ENCODE measurements at places on chromosomes 11 and 22. TPM values are rescaled to one million over a fixed set of nuclear protein-coding genes. Genes with fewer than 3 reads are reported as not detected.

OR52A1 gene
- not detected for total RNA-seq

POLR2L gene
- 99.7 TPM for total RNA-seq

AQP11 gene
- 1.4 TPM for total RNA-seq

TMA7B gene
- not detected for total RNA-seq

GRCh38 chr11:79404325-79404724 lies 36.5 kb downstream of the TENM4 start:
- DNase-seq: no peak
- H3K4me3 ChIP-seq: no peak overlapping the region
- H3K27me3 ChIP-seq: 0 out of 2 replicates have a peak, but pooled peaks cover 4% of the 10 kb centered on the region
- H3K4me1 ChIP-seq: no peaks in the 10 kb centered on the region

GRCh38 chr22:47145883-47146282 lies 383.4 kb downstream of the TBC1D22A start:
- no peaks in the 10 kb centered on the region for H3K4me1 ChIP-seq
- H3K27me3 ChIP-seq: no peaks in the 10 kb centered on the region
- no peak for DNase-seq
- H3K36me3 ChIP-seq: no peaks in the 10 kb centered on the region
- no peak overlapping the region for H3K27ac ChIP-seq

GRCh38 chr11:19173004-19173689 lies 28.6 kb downstream of the CSRP3 start:
- no peak for DNase-seq
- no peak overlapping the region for H3K27ac ChIP-seq
- H3K27me3 ChIP-seq: no peaks in the 10 kb centered on the region
- no peaks in the 10 kb centered on the region for H3K4me1 ChIP-seq

GRCh38 chr22:35477911-35478582 lies 62.6 kb upstream of the RASD2 start:
- peaks cover 47% of the 10 kb centered on the region for H3K4me1 ChIP-seq
- no peaks in the 10 kb centered on the region for H3K27me3 ChIP-seq
- H3K27ac ChIP-seq: no peak overlapping the region
- H3K4me3 ChIP-seq: no peak overlapping the region
- H3K36me3 ChIP-seq: no peaks in the 10 kb centered on the region

GRCh38 chr11:66593650-66594049 lies 665 bp downstream of the CCS start:
- H3K4me3 ChIP-seq: peak overlapping the region; percentile 90
- no peaks in the 10 kb centered on the region for H3K27me3 ChIP-seq
- no peak for DNase-seq
- no peak overlapping the region for H3K27ac ChIP-seq

- H3K27me3 ChIP-seq: peaks cover 95% of the 10 kb centered on the region
- H3K27ac ChIP-seq: no peak overlapping the region
- no peaks in the 10 kb centered on the region for H3K4me1 ChIP-seq
- H3K4me3 ChIP-seq: no peak overlapping the region
These were observed 71.2 kb upstream of the NECTIN1 start for GRCh38 chr11:119800171-119800570.

DNA sequence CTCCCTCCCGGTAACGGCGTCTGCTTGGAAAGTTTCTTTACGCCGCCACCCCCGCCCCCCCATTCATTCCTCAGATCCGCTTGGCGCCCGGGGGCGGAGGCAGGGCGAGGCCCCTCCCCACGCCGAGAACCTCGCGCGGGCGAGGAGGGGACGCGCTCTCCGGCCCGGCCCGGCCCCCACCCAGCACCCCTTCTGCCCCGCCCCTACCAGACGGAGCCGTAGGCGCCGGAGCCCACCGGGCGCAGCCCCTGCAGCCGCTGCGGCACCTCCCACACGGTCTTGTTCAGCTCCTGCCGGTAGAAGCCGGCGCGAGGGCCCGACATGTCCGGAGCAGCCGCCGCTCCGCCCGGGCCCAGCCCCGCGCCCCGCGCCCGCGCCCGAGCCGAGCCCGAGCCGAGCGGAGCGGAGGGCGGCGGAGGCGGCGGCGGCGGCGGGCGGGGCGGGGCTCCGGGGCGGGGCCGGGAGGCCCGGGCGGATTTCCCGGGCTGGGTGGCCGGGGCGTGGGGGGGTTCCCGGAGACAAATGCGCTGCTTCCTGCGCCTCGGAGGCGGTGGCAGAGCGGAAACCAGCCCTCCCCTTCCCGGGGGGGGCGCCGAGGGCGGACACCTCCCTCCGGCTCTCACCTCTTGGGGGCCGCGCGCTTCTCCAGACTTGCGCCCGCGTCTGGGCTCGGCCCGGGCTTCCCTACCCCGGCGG lies at the start of gene MAPK11:
Gene MAPK11 (minus strand): TSS at position 411 of the 696 bp plus-strand sequence. CDS start 88 bp downstream, at position 323.
- no peaks in the 10 kb centered on the region for H3K27me3 ChIP-seq
- peaks cover 4% of the 10 kb centered on the region for H3K36me3 ChIP-seq
- peak within 1 kb of the TSS; percentile 82 for H3K4me3 ChIP-seq
- DNase-seq: no peak

DNA sequence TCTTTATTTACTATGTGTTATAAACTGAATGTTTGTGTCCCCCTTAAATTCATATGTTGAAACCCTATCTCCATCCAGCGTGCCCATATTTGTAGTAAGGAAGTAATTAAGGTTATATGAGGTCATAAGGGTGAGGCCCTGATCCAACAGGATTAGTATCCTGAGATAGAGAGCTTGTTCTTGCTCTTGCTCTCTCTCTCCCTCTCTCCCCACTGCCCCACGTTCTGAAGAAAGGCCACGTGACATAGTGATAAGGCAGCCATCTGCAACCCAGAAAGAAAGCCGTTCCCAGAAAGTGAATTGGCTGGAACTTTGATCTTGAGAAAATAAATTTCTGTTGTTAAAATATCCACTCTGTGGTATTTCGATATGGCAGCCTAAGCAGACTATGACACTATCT lies 212.5 kb downstream of the SWAP70 start:
- H3K4me3 ChIP-seq: no peak overlapping the region
- H3K27ac ChIP-seq: no peak overlapping the region
- DNase-seq: no peak

DNA sequence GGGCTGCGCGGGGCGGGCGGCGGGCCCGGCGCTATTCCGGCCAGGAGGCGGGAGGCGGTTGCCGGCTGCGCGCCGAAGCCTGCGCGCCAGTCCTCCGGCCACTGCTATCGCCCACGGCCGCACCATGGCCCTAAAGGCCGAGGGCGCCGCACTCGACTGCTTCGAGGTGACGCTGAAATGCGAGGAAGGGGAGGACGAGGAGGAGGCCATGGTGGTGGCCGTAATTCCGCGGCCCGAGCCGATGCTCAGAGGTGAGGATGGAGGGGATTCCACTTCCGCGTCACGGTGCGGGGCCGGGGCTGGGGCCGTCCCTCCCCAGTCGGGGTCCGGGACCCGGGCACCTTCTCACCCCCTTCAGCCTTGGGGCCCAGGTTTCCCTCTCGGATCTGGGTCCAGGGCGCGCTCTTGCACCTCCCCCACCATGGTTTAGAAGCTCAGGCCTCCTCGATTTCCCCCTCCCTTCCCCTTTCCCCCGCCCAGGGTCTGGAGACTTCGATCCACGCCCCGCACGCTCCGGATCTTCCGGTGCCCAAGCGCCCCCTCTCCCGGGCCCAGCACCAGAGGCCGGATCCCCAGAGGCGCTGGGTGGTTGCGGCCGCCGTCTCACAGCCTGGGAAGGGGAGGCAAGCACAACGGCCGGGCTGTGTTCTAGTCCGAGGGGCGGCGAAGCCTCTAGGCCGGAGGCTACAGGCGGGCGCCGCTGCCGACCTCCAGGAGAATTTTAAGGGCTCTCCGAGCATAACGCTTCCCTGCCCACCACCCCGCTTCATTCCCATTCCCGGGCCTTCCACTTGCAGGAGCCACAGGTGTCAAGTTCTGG lies 517 bp downstream of the SPINDOC start:
- peak overlapping the region; percentile 99 for H3K4me3 ChIP-seq
- 0 out of 2 replicates have a peak, but pooled peaks cover 4% of the 10 kb centered on the region for H3K36me3 ChIP-seq
- no peaks in the 10 kb centered on the region for H3K27me3 ChIP-seq
- no peak overlapping the region for H3K27ac ChIP-seq

- no peak overlapping the region for H3K4me3 ChIP-seq
- H3K27ac ChIP-seq: no peak overlapping the region
- H3K27me3 ChIP-seq: no peaks in the 10 kb centered on the region
- no peaks in the 10 kb centered on the region for H3K4me1 ChIP-seq
These were observed 2.1 kb upstream of the CARNS1 start for GRCh38 chr11:67413266-67413849.

- DNase-seq: no peak
- peaks cover 51% of the 10 kb centered on the region for H3K4me1 ChIP-seq
- no peaks in the 10 kb centered on the region for H3K27me3 ChIP-seq
These were observed 714 bp downstream of the CD59 start for GRCh38 chr11:33735271-33736147.

DNA sequence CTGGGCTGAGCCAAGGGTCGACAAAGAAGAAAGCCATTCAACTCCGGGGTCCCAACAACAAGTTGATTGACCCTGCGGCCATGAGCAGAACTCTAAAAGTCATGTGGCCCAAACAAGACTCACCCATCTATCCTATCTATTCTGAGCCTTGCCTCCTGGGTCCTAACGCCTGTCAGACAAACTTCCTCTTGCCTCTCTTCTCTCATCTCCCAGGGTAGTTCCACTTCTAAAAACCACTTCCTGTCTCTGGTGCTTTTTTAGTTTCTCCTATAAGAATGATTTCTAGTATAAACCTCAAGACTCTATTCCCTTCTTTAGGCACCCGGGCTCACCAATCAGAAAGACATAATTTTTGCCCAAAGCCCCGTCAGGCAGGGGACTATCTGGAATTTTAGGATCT lies 530.2 kb downstream of the DLG2 start:
- H3K27me3 ChIP-seq: no peaks in the 10 kb centered on the region
- no peak overlapping the region for H3K4me3 ChIP-seq

DNA sequence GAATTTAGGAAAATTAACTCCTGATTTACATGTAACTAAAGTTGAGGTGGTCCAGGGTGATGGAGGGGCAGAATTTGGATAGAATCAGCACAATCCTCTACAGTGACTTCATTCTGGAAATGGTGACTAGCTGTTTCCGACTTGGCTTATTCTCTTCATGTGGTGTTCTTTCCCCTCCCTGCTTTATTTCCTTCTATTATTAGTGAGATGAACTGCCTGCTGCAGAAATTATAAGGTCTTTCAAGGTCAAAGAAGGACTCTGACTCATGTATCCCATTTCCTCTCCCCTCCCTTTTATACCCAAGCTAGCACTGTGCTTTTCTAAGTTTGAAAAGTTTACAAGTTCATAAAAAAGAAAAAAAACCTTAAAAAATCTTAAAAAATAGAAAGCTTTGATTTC lies 12.2 kb upstream of the MRPL17 start:
- H3K4me1 ChIP-seq: no peaks in the 10 kb centered on the region
- H3K36me3 ChIP-seq: no peaks in the 10 kb centered on the region
- no peak overlapping the region for H3K4me3 ChIP-seq
- no peak for DNase-seq
- H3K27ac ChIP-seq: no peak overlapping the region

DNA sequence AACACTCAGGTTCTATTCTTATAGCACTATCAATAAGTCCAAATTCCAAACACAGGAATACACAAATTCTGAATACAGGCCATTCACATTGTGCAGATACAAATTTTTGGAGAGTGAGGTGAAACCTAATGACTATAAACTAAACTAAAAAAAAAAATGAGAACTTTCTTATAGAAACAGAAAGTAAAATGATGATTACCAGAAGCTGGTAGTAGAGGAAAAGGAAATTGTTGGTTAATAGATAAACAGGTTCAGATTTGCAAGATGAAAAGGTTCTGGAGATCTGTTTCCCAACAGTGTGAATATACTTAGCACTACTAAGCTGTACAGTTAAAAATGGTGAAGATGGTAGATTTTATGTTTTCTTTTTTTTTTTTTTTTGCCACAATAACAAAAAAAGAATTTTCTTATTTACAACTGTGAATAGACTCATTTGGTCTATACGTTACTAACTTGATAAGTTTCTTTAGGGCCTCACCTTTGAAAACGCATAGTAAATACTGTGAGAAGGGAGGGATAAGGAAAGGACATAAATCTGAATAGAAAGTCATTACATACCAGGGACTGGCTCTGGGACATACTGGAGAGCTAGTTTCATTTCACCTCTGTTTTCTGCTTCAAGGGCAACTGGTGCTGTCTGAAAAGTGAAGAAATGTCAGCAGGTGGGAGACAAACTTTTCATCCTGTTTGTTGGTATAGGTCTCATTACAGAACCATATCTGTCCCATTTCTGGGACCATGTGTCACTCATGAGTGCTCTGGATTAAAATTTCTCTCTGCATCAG lies 14.2 kb upstream of the CCDC89 start:
- DNase-seq: no peak
- peaks cover 1% of the 10 kb centered on the region for H3K4me1 ChIP-seq
- H3K36me3 ChIP-seq: peaks cover 4% of the 10 kb centered on the region
- no peak overlapping the region for H3K4me3 ChIP-seq
- no peaks in the 10 kb centered on the region for H3K27me3 ChIP-seq

GRCh38 chr22:44453441-44454112 lies 44.5 kb downstream of the RTL6 start:
- H3K4me1 ChIP-seq: peaks cover 30% of the 10 kb centered on the region
- H3K36me3 ChIP-seq: no peaks in the 10 kb centered on the region
- peak; percentile 12 for DNase-seq
- H3K27me3 ChIP-seq: no peaks in the 10 kb centered on the region
- H3K4me3 ChIP-seq: no peak overlapping the region
- no peak overlapping the region for H3K27ac ChIP-seq

DNA sequence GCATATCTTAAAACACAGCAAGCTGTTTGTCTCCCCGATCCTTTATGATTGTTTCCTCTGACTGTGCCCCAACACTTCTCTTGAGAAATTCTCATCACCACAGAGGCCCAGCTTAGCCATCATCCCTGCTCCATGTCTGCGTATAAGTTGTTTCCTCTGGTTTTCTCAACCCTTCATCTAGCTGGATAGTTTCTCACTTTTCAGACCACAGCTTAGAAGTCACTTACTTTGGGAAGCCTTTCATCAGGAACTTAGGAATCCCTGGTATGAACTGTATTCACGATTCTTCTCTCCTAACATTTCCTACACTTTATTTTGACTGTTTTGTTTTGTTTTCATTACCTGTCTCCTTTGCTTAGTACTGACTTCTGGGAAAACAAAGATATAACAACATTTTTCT lies 295.2 kb downstream of the GUCY1A2 start:
- no peaks in the 10 kb centered on the region for H3K27me3 ChIP-seq
- DNase-seq: no peak
- no peak overlapping the region for H3K4me3 ChIP-seq
- no peak overlapping the region for H3K27ac ChIP-seq

GRCh38 chr11:111361052-111361801 lies 17.8 kb downstream of the POU2AF1 start:
- H3K4me1 ChIP-seq: peaks cover 36% of the 10 kb centered on the region
- no peaks in the 10 kb centered on the region for H3K36me3 ChIP-seq
- H3K27ac ChIP-seq: peak overlapping the region; percentile 75

- H3K27me3 ChIP-seq: no peaks in the 10 kb centered on the region
- no peak for DNase-seq
- H3K36me3 ChIP-seq: no peaks in the 10 kb centered on the region
- H3K4me3 ChIP-seq: no peak overlapping the region
- no peak overlapping the region for H3K27ac ChIP-seq
These were observed 838.9 kb downstream of the DLG2 start for GRCh38 chr11:84788220-84788619.

All from PC-9 (cell line).